ENCODE measurements at places on chromosomes 6 and 20.
A peak's percentile ranks its signal among the peaks of the same experiment; 100 is the strongest.

GRCh38 chr6:46773201-46773855, 19.9 kb upstream of the MEP1A start:
- DNase-seq = no peak

DNA sequence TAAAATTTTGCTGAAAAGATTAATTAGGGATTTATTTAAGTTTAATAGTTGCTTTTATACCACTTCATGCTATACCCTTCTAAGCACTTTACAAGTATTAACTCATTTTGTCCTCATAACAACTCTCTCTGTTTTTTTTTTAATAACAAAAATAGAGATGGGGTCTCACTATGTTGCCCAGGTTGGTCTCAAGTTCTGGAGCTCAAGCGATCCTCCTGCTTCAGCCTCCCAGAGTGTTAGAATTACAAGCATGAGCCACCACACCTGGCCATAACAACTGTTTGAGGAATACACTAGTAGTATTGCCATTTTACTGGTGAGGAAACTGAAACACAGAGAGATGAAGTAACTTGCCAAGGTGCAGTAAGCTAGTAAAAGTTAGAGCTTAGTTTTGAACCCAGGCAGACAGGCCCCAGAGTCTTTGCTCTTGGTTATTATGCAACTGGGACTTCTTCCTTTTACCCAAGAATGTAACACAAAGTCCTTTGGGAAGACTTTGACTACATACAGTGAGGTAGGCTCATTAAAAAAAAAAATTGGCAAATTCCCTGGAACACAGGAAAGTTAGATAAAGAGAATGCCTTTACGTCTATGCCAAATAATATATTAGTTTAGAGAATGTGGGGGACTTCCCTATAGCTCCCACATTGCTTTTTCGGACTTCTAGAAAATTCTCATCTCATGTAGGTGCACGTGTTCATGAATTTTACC, 11.4 kb downstream of the ANKS1A start:
- no peak for DNase-seq

- peak; percentile 75 for DNase-seq
Measured at GRCh38 chr20:324177-325044, 941 bp upstream of the SOX12 start.

- no peak for DNase-seq
Measured at GRCh38 chr20:22020201-22020600, 314.7 kb downstream of the PAX1 start.

- no peak for DNase-seq
Measured at GRCh38 chr6:37724530-37725220, 27.0 kb upstream of the MDGA1 start.

- no peak for DNase-seq
Measured at GRCh38 chr6:40504274-40504673, 82.9 kb downstream of the LRFN2 start.

DNA sequence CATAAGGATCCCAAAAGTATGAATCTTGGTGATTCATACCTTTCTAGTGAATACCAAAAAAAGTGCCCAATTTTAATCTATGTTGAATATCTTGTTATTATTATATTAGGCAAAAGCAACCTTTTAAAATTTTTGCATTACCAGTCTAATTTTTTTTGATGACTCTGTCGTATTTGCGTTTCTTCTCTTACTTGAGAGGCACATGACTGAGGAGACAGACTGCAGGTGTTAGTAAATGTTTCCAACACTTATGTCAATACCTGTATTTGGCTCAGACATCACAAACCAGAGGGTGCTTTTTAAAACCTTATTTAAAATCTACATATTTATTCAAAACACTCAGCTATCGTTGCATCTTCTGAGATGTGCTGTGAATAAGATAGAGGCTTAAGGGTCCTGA, 27.1 kb downstream of the ID4 start:
- no peak for DNase-seq
